Chondrocyte (in vitro differentiated cells): ENCODE measurements at places on chromosomes 13 and 19.

GRCh38 chr13:110634558-110634957 lies 19.2 kb downstream of the NAXD start:
- no peak for DNase-seq
- peak overlapping the region; percentile 55 for H3K27ac ChIP-seq
- no peak overlapping the region for H3K4me3 ChIP-seq
- H3K36me3 ChIP-seq: peaks cover 20% of the 10 kb centered on the region

GRCh38 chr19:33998302-33998701 lies 174.0 kb upstream of the LSM14A start:
- DNase-seq: no peak
- H3K4me1 ChIP-seq: no peaks in the 10 kb centered on the region
- no peak overlapping the region for H3K27ac ChIP-seq
- no peaks in the 10 kb centered on the region for H3K27me3 ChIP-seq
- no peak overlapping the region for H3K4me3 ChIP-seq

GRCh38 chr19:49836176-49837008 lies 14.6 kb upstream of the PTOV1 start:
- peaks cover 43% of the 10 kb centered on the region for H3K36me3 ChIP-seq
- H3K27ac ChIP-seq: no peak overlapping the region
- H3K4me3 ChIP-seq: no peak overlapping the region
- H3K27me3 ChIP-seq: no peaks in the 10 kb centered on the region
- peaks cover 11% of the 10 kb centered on the region for H3K4me1 ChIP-seq
- peak; percentile 69 for DNase-seq

DNA sequence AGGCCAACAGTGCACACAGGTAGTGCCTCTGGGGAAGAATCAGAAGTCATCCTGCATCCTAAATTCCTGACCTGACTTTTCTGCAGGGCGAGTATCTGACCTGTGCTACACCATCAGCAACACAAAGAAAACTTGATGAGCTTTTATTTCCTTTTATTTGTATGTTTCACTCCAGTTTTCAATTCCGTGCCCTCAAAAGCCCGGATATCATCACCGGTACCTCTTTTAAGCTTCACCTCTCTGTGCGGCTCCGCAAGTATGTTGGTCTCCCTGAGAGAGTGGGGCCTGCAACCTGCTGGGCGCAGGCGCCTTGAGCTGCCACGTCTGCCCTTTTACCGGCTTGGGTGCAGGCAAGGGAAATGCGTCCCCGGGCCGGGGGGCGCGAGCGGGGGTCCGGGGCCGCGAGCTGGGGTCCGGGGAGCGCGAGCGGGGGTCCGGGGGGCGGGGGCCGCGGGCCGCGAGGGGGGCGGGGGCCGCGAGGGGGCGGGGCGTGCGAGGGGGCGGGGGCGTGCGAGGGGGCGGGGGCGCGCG lies 4.3 kb upstream of the DUXA start:
- peak overlapping the region; percentile 74 for H3K27ac ChIP-seq
- H3K36me3 ChIP-seq: no peaks in the 10 kb centered on the region
- no peak for DNase-seq
- peaks cover 12% of the 10 kb centered on the region for H3K4me1 ChIP-seq

DNA sequence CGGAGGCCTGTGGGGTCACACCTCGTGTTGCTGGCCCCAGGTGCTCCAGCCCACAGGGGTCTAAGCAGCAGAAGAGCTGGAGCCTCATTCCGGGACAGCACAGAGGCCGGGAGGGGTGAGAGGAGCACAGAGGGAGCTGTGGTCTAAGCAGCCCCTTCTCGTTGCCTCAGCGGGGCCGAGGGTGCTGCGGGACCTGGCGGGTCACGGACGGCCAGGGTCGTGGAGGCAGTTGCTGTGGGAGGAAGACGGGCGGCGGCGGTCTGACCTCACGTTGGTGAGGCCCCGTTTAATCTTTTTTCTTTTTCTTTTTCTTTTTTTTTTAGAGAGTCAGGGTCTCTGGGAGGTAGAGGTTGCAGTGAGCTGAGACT lies 21.7 kb downstream of the PIAS4 start:
- peaks cover 5% of the 10 kb centered on the region for H3K36me3 ChIP-seq
- no peaks in the 10 kb centered on the region for H3K4me1 ChIP-seq
- no peaks in the 10 kb centered on the region for H3K27me3 ChIP-seq
- no peak overlapping the region for H3K27ac ChIP-seq
